ENCODE measurements at places on chromosomes 3 and 15. TPM values are rescaled to one million over a fixed set of nuclear protein-coding genes. Genes with fewer than 3 reads are reported as not detected.

MRAS gene
- polyA plus RNA-seq, result 90.2 TPM

GRCh38 chr15:40277471-40277870 lies 5.4 kb downstream of the ANKRD63 start:
- DNase-seq, result no peak

- DNase-seq, result no peak
Observed at GRCh38 chr3:65024148-65024547, 336.3 kb upstream of the ADAMTS9 start.

CCR3 gene
- polyA plus RNA-seq, result not detected

DNA sequence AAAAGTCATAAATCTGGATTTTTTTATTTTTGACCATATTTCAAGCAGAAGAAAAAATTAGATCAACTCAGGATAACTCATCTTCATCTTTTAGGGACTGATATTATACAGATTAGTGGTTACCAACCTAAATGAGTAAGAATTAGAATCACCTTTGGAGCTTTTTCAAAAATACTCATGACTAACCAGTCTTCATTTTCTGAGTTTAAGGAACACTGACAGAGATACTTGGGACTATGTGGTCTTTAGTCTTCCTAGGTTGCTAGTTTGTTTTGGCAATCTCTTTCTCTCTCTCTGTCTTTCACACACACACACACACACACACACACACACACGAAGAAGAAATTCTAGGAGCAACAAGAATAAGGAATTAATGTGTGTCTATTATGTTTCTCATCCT lies 50.1 kb downstream of the TMOD3 start:
- DNase-seq, result no peak

COLQ gene
- polyA plus RNA-seq, result 1.6 TPM

DNA sequence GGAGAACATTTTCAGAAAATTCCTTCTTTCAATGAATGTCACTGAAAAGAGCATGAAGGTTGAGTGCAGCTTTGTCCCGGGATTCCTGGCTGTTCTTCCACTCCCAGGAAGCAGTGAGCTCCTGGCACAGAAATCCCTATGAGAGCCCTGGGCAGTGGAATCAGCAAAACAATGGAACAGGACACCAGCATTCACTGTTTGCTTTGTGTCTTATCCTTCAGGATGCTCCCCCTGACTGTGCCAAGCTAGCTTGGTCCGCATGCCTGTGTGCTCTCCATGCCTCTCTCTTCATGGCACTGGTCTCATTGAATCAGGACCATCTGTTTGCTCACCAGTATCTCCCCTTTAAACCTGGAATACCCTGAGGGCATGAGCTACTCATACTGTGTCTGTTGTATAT lies 102.0 kb upstream of the GADL1 start:
- no peak for DNase-seq
